ENCODE measurements at places on chromosomes 13 and 19. TPM values are rescaled to one million over a fixed set of nuclear protein-coding genes. Genes with fewer than 3 reads are reported as not detected.

The CATSPERD gene
- total RNA-seq, result not detected

The PTGER1 gene
- 0.48 TPM for total RNA-seq

The AP1M2 gene
- not detected for total RNA-seq

The ZNF813 gene
- 3.4 TPM for total RNA-seq

DNA sequence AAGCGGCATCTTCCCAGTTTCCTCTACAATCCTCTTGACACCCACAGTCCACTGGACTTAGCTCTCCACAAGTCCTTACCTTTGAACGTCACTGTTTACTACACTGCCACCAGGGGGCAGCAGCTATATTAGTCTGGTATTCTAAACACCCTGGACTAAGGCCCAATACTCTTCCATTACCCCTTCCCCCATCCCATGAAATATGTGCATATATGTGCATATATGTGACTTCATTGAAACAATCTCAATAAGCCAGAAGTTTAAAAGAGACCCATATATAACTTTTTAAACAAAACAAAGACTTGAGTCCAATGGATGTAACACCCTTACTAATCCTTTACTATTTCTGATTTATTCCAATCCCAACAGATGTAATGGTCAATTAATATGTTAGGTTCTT lies 15.5 kb downstream of the GGACT start:
- peak; percentile 36 for DNase-seq

The IL17D gene
- total RNA-seq, result 2.0 TPM

The FCHO1 gene
- 1.6 TPM for total RNA-seq
